ENCODE measurements at places on chromosomes 1 and 21.

GRCh38 chr1:218474128-218474527, 129.0 kb downstream of the TGFB2 start:
- DNase-seq: no peak

- no peak for DNase-seq
Observed at GRCh38 chr1:220803401-220804201, 16.9 kb downstream of the MTARC1 start.

DNA sequence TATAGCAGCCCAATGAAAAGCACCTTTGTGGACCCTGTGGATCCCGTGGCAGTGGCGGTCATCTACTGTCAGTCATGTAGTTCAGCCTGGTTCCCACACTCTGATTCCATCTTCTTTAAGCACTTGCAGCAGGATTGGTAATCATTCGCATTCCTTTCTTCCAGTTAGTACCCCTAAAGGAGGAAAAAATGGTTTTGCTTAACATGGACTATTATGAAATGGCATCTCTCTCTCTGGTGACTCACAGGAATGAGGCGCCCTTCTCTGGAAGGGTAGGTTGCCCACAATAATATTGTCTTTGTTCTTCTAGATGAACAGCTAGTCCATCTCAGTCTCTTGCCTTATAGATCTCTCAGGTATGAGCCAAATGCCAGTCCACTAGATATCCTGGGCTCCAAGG, 127.9 kb upstream of the MROH9 start:
- no peak for DNase-seq

DNA sequence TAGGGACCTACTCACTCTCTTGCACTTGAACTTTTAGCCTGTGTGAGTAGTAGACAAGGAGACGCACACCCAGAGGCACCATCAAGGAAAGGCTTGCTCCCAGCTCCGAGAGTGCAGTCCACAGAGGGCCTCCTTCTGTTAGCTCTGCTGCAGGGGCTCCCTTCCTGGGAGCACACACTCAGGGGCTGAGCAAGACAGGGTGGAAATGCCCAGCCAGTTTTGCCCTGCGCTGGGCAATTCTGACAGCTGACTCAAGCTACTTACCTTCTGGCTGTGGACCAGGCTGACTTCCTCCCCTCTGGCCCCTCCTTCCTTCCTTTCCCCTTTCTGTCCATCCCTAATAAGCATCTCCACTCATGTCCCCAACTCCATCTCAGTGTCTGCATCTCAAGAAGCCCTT, 449.1 kb downstream of the PTPRU start:
- DNase-seq: no peak

DNA sequence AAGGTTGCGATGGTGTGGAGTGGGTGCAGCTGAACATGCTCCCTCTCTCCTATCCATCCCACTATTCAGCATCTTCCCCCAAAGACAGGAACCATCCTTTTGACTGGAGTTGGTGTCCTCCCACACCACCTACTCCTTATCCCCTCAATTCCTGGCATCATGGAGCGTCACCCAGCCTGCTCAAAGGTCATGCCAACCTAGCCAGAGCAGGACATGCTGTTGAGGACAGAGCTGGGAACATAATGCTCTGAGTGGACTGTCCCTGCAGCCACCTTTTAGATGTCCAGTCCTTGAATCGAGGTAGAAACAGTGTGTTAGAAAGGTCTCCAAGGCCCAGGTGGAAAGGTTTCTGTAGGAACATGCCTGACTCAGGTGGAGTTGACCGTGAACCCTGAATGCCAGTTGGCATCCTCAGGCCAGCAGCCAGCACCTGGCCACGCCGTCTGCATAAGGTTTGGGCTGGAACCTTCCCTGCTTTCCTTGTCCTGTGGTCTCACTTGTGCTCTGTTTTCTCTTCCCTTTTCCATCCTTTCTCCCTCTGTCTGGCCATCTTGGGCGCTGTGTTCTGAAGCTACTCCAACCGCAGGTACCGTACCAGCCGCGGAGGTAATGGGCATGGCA, 52.2 kb upstream of the CNTN2 start:
- DNase-seq: no peak

DNA sequence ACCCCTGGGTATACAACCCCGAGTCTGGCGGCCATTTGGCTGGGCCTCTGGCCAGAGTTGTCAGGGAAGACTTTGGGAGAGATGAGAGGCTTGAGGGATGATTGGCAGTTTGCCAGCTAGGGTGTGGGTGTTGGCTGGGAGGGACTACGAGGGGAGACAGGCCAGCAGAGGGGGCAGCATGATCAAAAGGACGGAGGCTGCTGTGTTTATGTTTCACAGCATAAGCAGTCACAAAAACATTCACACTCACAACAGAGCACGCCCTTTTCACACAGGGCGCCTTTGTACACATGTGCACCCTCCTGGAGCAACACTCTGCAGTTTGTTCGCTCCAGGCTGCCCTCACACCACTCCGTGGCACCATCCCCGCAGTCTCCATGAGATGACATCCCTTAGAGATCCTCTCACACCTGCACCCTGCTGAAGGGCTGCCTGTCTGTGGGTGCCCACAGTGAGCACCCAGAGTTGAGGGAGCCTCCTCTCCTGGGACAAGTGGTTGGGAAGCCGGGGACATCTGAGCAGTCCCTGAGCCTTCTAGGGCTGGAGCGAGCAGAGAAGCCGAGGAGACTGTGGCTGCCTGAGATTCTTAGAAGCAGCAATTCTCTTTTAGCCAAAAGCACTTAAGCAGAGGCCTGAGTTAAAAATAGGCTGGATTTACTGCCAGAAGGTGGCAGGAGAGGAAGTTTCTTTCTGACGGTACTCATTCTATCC, 15.4 kb downstream of the EFNA3 start:
- no peak for DNase-seq

DNA sequence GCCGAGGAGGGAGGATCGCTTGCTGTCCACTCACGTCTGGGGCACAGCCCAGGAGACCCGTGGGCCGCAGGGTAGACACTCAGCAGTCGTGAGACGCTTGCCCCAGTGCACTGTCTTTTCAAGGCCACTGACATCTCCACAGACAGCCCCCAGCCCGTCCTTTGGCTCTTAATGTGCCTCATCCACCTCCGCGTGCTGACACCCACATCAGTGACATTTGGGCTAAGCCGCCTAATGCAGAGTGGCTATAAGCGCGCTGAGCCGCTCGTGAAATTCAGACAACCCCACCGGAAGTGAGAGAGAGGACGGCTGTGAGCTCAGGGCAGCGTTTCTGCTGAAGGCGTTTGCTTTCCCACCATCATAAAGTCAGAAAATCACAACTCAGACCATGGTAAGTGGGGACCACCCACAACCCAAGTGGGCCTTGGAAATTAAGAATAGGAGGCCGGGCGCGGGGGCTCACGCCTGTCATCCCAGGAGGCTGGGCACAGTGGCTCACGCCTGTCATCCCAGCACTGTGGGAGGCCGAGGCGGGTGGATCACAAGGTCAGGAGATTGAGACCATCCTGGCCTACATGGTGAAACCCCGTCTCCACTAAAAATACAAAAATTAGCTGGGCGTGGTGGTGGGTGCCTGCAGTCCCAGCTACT, 8.4 kb downstream of the SLC35E2B start:
- no peak for DNase-seq

- no peak for DNase-seq
Observed at GRCh38 chr1:116694524-116694923, 27.0 kb upstream of the IGSF3 start.

- DNase-seq: no peak
Observed at GRCh38 chr1:244674446-244674845, 21.5 kb downstream of the DESI2 start.

- no peak for DNase-seq
Observed at GRCh38 chr1:23097316-23097715, 71.3 kb downstream of the LUZP1 start.

- DNase-seq: no peak
Observed at GRCh38 chr1:174939775-174940545, 59.8 kb upstream of the CACYBP start.

DNA sequence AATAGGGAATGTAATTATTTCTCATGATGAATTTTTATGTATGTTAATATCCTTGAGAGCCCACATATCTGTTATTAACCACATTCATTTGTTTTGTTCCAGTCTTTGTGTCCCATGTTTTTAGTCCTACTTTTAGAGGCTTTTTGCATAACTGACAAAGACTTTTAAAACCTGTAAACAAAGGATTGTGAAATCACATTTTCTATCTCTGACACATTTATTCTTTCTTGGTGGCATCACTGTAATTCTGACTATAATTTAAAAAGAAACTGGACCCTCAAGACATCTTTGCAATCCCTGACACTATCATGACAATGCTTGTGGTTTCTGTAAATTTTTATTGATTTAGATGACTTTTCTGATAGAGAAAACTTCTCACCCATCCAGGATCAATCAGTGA, 313.1 kb downstream of the SIPA1L2 start:
- DNase-seq: no peak

DNA sequence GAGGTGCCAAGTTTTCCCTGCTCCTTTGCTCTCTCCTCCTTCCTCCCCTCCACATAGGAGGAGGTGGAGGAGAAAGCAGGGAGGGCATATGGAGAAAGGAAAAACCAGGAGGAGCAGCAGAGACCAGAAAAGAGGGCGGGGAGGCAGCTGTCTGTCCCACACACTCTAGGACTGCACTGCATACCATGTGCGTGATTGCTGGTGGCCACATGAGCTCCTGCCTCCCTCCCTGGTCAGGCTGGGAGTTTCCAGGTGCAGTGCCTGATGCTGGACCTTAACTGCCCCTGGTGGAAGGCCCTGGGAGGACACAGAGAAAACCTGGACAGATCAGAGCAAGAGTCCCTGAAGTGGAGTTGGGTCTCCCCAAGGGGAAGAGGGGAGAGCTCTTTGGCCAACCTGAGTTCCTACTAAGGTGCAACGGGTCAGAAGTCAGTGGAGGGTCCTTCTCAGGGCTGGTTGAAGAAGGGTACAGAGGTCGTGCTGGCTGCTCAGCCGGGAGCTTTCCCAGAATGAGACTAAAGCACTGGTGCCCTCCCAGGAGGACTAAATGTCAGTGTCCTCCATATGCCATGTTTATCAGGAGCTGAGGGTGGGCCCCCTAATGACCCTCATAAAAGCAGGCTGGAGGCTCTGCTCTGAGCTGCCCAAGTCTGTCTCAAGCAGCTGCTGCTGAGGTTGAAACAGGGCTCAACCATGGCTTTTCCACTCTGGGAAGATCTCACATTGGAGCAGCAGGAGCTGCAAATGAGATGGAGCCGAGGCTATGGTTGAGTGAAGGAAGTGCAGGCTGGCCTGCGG, 3.5 kb upstream of the LGR6 start:
- no peak for DNase-seq

GRCh38 chr1:208848854-208849253, 604.7 kb upstream of the PLXNA2 start:
- DNase-seq: no peak

GRCh38 chr1:117576236-117576635, 29.6 kb upstream of the TENT5C start:
- no peak for DNase-seq

DNA sequence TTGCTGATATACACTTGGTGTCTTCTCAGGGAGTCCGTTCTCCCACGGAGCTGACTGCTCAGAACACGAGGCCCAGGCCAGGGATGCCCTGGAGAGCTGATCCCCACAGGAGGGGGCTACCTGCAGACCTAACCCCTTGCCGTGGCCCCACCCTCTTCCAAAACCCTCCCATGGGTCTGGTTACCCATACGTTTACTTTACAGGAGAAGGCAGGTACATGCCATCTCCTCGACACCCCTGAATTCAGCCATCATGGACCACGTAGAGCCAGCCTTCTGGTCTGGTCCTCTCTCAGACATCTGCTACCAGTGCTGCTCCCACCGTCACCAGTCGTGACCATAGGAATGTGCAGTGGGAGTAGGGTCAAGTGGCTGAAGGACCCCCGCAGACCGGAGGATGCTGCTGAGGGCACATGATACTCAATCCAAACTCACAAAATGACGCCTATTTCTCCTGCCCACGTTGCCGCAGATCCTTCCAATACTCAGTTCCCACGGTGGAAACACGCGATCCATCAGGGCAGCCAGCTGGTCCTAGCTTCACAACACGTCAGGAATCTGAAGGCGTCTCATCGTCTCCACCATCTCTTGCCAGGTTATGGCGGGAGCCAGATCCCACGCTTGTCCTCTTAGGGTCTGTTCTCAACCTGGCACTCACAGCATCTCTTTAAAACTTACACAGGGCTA, 26.7 kb downstream of the PGBD5 start:
- no peak for DNase-seq

DNA sequence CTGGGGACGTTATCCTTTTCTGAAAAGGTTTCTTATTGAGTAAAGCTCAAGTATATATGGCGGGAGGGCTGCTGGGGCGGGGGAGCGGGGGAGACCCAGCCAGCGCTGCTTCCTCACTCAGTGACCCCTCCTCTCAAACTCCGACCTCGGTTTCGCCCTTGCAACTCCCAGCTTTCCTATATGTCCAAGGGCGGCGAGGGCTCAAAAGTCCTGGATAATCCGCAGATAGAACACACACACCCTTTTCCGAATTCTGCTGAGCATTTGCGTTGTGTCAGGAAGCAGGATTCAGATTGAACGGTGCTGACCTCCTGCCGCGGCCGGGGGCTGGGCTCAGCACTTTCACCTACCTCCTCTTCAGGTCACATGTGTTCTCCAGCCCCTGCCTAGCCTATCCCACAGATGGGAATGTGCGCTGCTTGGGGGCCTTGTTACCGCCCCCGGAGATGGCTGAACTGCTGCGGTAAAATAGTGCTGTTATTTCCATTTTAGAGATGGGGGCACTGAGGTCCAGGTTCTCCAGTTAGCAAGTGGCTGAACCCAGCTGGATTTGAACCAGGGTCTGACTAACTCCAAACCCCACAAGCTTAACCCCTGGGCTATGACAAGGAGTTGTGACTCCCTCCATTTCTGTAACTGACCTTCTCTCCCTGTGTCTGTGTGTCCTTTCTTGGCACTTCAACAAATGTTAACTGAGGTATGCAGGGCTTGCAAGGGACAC, 795 bp upstream of the AHDC1 start:
- no peak for DNase-seq

DNA sequence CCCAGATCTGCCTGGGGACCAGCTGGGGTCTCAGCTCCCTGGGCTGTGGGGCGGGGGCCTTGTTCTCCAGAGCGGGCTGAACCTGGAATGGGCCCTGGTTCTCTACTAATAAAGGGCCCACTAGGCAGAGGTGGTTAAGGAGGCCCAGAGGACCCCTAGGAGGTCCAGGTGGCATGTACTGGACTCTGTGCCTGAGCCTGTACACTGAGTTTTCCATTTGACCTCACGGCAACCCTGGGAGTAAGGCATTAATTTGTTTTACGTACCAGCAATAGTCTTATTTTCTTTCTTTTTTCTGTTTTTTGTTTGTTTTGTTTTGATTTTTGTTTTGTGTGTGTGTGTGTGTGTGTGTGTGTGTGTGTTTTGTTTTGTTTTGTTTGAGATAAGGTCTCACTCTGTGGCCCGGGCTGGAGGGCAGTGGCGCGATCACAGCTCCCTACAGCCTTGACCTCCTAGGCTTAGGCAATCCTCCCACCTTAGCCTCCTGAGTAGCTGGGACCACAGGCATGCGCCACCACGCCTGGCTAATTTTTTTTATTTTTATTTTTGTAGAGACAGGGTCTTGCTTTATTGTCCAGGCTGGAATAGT, 19.6 kb upstream of the FAM131C start:
- no peak for DNase-seq

All from stimulated activated effector memory CD8-positive, alpha-beta T cell treated with anti-CD3 and anti-CD28 coated beads, Interleukin-12 subunit alpha, Interleukin-12 subunit beta, amount 100 ng/mL, for 72 hours (primary cell).